ENCODE measurements at places on chromosomes 4 and X.

DNA sequence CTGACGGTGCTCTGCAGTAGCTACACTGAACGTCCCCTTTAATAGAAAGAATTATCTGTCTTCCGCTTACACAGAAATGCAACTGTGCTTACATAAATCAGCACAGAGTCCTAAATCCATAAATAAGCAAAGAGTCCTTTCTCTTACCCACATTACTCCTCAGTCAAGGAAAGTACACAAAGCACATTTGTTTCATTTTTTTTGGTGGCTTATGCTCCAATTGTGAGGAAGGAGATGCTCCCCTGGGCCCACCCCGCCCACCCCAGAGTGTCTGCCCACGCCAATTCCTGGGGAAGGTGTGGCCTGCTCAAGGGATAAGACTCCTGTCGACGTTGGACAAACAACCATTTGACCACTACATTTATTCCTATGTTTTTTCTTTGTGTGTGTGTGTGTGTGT is 53.8 kb downstream of the CPLX1 start:
- DNase-seq: no peak

DNA sequence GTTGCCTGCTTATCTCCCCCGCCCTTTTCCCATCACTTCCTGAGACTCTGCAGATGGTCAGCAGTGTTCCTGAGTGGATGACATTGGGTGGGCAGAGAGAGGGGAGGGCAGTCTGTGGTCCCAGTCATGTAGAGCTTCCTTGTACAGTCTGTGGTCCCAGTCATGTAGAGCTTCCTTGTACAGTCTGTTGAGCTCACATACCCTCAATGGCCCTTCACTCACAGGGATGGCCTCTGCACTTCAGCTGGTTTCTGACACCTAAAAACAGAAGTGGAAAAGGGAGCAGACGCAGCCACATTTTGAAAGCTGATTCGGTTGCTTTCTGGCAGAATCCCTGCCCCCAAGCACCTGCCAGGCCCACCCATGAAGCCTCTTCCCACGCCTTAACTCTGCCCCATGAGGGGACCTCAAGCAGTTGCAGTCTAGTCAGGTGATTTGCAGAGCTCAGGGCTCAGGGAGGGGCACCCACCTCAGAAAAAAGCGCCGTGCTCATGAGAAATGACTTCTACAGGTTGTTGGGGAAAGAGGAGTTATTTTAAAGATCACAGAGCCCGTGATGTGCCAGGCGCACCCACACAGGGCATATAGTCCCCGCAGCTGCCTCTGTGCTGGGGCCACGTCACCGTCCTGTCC is 3.6 kb upstream of the TMEM271 start:
- no peak for DNase-seq

- no peak for DNase-seq
These were observed 65.5 kb downstream of the SPATA18 start for GRCh38 chr4:52116641-52117040.

DNA sequence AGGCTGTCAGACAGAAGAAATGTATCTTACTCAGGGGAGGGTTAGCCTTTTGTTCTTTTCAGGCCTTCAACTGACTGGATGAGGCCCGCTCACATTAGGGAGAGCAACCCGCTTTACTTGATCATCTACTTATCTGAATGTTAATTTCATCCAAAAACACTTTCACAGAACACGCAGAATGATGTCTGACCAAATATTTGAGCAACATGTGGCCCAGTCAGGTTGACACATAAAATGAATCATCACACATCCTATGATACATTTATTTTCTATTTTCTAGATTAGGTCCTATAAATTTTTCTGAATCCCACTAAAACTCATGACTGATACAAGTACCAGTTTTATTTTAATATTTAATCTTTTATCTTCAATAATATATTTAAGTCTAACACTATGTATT is 260.3 kb downstream of the IL15 start:
- no peak for DNase-seq

GRCh38 chr4:118265312-118266144 is 87.3 kb downstream of the PRSS12 start:
- DNase-seq: no peak

- no peak for DNase-seq
These were observed 20.7 kb downstream of the STX18 start for GRCh38 chr4:4521136-4521535.

GRCh38 chr4:26150948-26151347 is 169.9 kb upstream of the RBPJ start:
- DNase-seq: no peak

GRCh38 chr4:105896461-105896942 is 1.2 kb downstream of the NPNT start:
- DNase-seq: no peak

DNA sequence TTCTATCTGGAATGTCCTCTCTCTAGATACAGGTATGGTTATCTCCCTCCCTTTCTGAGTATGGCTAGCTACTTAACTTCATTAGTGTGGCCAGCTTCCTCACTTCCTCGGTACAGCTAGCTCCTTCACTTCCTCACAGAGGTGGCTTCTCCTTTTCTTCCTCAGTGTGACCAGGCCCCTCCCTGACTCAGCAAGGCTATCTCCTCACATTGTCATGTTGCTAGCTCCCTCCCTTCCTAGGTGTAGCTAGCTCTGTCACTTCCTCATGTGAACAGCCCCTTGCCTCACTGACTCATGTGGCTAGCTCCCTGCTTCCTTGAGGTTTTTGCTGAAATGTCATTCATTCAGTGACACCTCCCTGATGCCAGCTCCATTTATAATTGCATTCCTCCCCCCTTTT is 67.3 kb upstream of the DDIT4L start:
- no peak for DNase-seq

GRCh38 chrX:131725001-131725654 is 181.3 kb downstream of the OR13H1 start:
- DNase-seq: no peak

GRCh38 chr4:5636766-5637670 is 71.3 kb downstream of the EVC2 start:
- no peak for DNase-seq

GRCh38 chrX:118867251-118867650 is 43.6 kb downstream of the ZCCHC12 start:
- no peak for DNase-seq

GRCh38 chr4:4761128-4761982 is 98.1 kb upstream of the MSX1 start:
- no peak for DNase-seq

DNA sequence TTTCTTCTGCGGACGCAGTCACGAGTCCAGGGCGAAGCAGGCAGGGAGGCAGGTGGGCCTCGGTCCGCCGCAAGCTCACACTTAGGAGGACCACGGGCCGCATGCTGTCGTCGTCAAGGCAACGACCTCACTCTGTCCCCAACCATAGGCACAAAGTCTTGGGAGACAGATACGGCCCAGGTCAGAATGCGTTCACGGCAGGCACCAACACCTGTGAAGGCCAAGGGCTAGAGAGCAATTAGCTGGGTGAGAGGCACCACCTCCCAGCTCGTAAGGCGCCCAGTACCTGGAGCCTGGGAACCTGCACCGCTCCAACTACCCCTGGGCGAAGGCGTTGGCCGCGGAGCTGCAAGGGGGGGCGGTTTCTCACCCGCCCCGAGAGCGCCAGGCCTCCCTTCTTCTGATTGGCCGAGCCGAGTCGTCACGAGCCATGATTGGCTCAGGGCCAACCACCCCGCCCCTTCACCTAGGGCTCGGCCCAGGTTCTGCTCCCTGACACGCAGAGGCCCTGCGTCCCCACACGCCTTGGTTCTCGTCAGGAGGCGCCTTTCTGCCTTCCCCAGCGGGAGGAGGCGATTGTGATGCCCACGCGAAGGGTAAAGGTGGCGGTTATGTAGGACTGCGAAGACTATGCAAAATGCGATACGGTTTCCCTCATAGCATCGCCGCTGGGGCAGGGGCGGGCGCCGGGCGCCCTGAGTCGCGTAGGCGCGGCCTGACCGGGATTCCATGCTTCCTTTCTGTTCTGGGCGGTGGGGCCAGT is at the start of gene CDKL2:
TSS of gene CDKL2 (minus strand) at position 355 of the 763 bp plus-strand sequence. CDS start 4,540 bp downstream, outside the sequence.
- peak; percentile 92 for DNase-seq

GRCh38 chrX:15815779-15816437 is 25.6 kb downstream of the ZRSR2 start:
- peak; percentile 7 for DNase-seq

DNA sequence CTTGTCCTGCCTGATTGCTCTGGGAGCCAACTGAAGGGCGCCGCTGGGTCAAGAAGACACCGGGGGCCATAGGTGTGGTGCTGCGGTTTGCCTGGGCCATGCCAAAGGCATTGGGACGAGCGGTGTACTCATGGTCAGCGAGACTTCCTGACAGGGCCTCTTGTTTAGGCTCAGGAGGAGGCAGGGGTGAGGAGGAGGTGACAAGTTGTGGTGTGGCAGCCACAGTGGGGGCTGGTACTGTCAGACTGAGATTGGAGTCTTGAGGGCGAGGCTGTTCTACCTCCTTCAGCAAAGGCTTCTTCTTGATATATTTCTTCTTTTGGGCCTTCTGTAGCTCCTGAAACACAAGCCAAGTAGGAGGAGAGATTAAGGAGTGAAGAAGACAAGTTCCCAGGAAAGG is 104.1 kb downstream of the PHF8 start:
- no peak for DNase-seq

GRCh38 chr4:141130947-141131605 is 2.2 kb downstream of the RNF150 start:
- no peak for DNase-seq

DNA sequence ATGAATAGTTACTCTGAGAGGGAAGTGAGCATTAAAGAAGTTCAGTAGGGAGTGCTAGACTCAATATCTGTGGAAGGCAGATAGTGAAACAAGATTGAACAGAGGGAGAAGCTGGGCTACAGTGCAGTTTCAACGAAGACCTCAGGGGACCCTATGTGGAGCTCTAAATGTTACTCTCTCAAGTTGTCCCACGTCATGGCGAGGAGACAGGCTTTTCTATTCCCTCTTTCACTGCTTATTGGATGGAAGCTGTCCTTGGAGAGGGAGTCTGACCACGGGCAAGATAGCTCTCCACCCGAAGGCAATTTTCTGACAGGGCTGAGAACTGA is 42.3 kb upstream of the CCSER1 start:
- DNase-seq: no peak

DNA sequence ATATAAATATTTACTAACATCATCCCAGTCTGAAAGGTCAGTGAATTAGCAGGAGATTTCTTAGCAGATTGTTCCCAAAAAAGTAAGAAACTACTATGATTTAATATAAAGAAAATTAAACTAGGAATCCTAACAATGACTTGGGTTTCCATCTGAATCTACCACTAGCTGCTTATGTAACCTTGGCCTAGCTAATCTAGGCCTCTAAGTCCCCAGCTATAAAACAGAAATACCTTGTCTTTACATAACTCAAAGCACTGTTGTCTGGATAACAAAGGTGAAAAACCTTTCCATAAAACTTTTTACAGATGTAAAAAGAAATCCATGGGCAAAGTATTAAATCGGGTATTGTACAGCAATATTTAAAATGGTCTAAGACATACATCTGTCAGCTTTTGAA is 3.0 kb downstream of the FBXL5 start:
- peak; percentile 22 for DNase-seq

DNA sequence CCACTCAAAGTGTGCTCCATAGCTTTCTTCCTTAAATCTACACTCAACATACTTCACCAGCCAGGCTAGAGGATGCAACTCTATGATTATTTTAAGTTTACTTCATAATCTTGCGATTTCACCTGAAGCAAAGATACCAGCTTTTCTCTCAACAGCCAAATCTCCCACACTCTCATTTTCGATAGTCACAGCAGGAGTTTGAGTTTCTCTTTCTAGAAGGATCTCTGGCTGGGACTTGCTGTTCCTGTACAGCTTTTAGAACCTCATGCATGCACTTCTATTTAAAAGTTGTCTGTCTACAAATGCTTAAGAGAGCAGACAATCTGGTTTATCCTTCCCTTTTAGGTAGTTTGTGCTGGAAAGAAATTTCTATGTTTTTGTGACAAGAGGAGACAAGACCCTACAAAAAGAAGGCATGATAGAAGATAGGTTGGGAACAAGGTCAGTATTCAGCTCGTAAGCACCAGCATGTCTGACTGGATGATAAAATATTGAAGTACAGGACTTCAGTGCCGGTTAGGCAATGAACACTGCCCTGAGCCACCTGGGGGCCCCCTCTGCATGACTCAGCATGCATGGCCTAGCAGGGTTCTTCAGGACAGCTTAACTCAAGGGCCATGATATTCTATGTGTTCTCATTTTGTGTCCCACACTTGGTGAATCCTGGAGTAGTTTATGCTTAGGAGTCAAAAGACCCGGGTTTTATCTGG is 65.6 kb downstream of the ATXN3L start:
- no peak for DNase-seq

DNA sequence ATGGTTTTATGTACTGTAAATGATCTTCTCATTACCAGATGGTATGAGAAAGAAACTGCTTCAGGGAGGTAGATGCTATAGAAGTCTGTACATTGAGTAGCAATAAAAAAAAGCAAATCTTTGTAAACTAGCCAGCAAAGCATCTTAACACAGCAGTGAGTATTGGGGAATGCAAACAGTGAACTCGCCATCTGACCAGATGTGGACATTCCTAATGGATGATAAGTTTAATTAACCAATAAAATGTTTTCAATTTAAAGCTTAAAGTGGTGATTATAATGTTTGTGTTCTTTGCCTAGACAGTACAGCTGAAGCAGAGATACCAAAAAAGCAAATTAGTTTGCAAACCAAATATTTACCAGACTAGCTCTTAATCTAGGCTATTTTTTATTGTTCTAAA is 1144.2 kb downstream of the FAT4 start:
- DNase-seq: no peak
